CD8-positive, alpha-beta memory T cell (primary cell): ENCODE measurements at places on chromosomes 6 and 20. TPM values are rescaled to one million over a fixed set of nuclear protein-coding genes. Genes with fewer than 3 reads are reported as not detected.

The MOXD1 gene
- 0.25 TPM for polyA plus RNA-seq

The LY86 gene
- 2.4 TPM for polyA plus RNA-seq

The HLA-DRB1 gene
- polyA plus RNA-seq, result 56.0 TPM

The CCR6 gene
- polyA plus RNA-seq, result 47.3 TPM

The OR2B6 gene
- not detected for polyA plus RNA-seq

The ALDH8A1 gene
- polyA plus RNA-seq, result 0.08 TPM

The REM1 gene
- not detected for polyA plus RNA-seq

The PBX2 gene
- polyA plus RNA-seq, result 2.2 TPM
